K562 (cell line): ENCODE measurements at places on chromosomes 2 and 18.

DNA sequence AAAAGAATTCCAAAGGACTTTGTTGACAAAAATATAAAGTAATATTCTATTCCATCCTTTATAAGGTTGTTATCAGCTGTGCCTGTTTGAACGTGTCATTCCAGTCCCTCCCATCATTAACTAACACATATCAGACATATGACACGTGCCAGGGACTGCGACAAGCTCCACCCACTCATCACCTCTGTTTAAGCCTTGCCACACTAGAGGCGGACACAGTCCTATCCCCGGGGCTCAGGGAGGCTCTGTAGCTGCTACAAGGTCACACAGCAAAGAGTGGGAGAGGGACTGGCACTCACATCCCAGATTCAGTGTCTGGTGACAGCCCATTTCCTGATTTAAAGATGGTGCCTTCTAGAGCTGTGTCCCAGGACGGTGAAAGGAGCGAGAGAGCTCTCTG, 30.0 kb downstream of the TBC1D8 start:
- no peaks in the 10 kb centered on the region for H3K4me1 ChIP-seq
- peaks cover 22% of the 10 kb centered on the region; the same call in 1 of the 3 replicates for H3K27me3 ChIP-seq
- H3K4me3 ChIP-seq, result no peak overlapping the region
- H3K27ac ChIP-seq, result no peak overlapping the region
- H3K36me3 ChIP-seq, result no peaks in the 10 kb centered on the region
- no peak for DNase-seq

DNA sequence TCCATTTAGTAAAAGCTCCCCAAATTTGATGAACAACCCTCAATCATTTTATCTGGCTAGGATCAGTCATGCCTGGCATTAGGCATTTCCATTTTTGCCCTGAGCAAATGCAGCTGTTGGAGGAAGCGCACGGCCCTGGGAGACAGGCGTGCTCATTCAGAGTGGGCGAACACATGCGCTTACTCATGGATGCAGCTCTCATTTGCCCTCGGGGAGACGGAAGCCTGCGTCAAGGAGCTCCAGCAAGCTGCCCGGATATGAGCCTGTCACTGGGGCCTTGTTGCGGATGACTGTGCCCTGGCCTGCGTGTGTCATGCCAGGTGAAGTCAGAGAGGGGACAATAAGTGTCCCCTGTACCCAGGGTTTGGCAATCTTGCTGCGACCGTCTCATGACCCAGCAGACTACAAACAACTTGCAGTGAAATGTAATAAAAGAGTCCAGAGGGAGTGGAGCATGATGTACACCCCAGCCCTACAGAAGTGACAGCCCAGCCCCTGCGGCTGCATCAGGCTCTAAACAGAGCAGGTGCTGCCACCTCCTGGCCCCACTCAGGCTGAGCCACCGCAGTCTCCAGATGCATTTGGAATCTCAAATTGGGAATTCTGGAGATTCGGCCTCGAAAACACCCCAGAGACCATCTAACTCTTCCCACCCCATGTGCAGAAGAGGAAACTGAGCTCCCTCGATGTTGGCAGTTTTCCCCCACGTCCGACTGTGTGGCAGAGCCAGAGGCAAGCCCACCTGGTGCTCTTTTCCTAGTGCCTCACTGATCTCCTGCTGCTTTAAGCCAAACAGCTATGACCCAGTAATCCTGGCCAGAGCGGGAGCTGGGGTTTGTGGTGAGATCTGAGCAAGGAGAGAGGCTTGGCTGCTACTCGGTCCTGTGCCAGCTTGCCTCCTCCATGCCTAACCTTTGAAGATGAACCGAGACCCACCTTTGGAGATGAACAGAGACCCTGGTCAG, 105.0 kb upstream of the ALK start:
- no peaks in the 10 kb centered on the region; the same call in 1 of the 3 replicates for H3K27me3 ChIP-seq
- H3K36me3 ChIP-seq, result no peaks in the 10 kb centered on the region
- no peaks in the 10 kb centered on the region for H3K4me1 ChIP-seq
- H3K27ac ChIP-seq, result no peak overlapping the region
- no peak overlapping the region for H3K4me3 ChIP-seq

DNA sequence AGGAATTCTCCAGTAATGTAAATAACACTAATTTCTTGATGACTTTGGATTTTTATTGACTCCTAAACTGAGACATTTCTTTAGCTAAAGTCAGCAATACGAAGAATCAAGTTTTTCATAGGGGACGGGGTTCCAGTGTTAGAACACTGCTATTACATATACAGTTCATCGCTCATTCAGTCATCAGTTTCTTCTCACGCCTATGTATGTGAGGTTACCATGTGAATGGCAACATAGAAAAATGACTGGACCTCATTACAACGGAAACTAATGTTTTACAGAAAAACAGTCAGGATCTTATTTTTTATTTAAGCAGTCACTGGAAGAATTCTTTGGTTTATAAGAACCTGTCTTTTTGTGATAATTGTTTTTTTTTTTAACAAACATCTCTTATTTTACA, 56.4 kb downstream of the THADA start:
- H3K4me1 ChIP-seq, result no peaks in the 10 kb centered on the region
- H3K36me3 ChIP-seq, result peaks cover 21% of the 10 kb centered on the region; the same call in 2 of the 3 replicates
- no peak for DNase-seq
- no peak overlapping the region for H3K4me3 ChIP-seq
- no peaks in the 10 kb centered on the region for H3K27me3 ChIP-seq

GRCh38 chr2:108938077-108938710, 50.8 kb downstream of the EDAR start:
- H3K4me1 ChIP-seq, result peaks cover 2% of the 10 kb centered on the region; the same call in 1 of the 3 replicates
- no peak overlapping the region for H3K27ac ChIP-seq
- H3K4me3 ChIP-seq, result no peak overlapping the region

DNA sequence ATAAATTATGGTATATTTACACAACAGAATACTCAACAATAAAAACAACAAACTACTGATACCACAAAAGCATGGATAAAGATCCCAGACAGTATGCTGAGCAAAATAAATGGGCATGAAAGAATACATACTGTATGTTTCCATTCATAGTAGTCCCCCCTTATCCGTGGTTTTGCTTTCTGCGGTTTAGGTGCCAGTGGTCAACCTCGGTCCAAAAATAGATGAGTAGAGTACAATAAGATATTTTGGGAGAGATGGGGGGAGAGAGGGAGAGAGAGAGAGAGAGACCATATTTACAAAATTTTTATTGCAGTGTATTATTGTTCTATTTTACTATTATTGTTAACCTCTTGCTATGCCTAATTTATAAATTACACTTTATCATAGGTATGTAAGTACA, 21.0 kb upstream of the TGFA start:
- no peak for DNase-seq
- no peaks in the 10 kb centered on the region for H3K4me1 ChIP-seq
- H3K27me3 ChIP-seq, result peaks cover 2% of the 10 kb centered on the region; the same call in 1 of the 3 replicates
- no peak overlapping the region for H3K4me3 ChIP-seq
- no peak overlapping the region for H3K27ac ChIP-seq
- no peaks in the 10 kb centered on the region for H3K36me3 ChIP-seq

GRCh38 chr18:31736630-31737029, 24.1 kb downstream of the SLC25A52 start:
- no peak overlapping the region for H3K27ac ChIP-seq
- H3K4me1 ChIP-seq, result peaks cover 7% of the 10 kb centered on the region; the same call in 2 of the 3 replicates
- DNase-seq, result no peak
- no peaks in the 10 kb centered on the region for H3K27me3 ChIP-seq
- H3K4me3 ChIP-seq, result no peak overlapping the region

DNA sequence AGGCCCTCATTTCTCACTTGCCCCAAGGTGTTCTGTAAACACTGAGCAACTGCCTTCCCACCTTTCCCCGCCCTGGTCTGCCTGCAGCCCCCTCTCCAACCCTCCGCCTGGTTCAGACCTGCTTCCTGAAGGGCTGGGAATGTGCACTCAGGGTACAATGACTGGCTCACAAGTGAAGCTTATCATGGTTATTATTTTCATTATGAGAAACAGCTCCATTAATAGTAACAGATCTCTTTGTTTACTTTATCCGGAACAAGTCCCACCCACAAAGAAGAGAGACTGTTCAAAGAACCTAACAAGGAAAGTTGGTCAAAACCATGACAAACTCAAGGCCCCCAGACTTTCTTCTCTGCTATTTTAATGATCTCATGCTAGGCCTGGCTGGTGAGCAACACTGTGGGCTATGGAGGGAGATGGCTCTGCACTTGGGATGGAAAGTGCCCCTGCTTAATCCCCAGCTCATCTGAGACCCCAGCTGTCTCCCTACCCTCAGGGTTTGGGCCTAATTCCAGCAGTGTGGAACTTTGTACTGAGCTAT, 36.7 kb downstream of the ARHGAP25 start:
- no peaks in the 10 kb centered on the region for H3K27me3 ChIP-seq
- no peaks in the 10 kb centered on the region for H3K36me3 ChIP-seq
- peaks cover 90% of the 10 kb centered on the region for H3K4me1 ChIP-seq
- no peak for DNase-seq
- peak overlapping the region; percentile 19; the same call in 1 of the 3 replicates for H3K27ac ChIP-seq
- H3K4me3 ChIP-seq, result no peak overlapping the region

- H3K4me3 ChIP-seq, result no peak overlapping the region
Observed at GRCh38 chr2:190342611-190343010, 778 bp upstream of the INPP1 start.

- peaks cover 6% of the 10 kb centered on the region for H3K4me1 ChIP-seq
- no peaks in the 10 kb centered on the region for H3K36me3 ChIP-seq
- DNase-seq, result no peak
- peaks cover 52% of the 10 kb centered on the region for H3K27me3 ChIP-seq
Observed at GRCh38 chr18:48033790-48034650, 103.6 kb upstream of the SMAD2 start.

- no peaks in the 10 kb centered on the region for H3K27me3 ChIP-seq
- DNase-seq, result no peak
- no peaks in the 10 kb centered on the region for H3K36me3 ChIP-seq
- no peak overlapping the region for H3K4me3 ChIP-seq
Observed at GRCh38 chr2:221372159-221372884, 199.8 kb downstream of the EPHA4 start.

- no peak overlapping the region for H3K27ac ChIP-seq
- no peaks in the 10 kb centered on the region for H3K36me3 ChIP-seq
- no peaks in the 10 kb centered on the region for H3K4me1 ChIP-seq
- no peaks in the 10 kb centered on the region for H3K27me3 ChIP-seq
- DNase-seq, result no peak
Observed at GRCh38 chr2:127377262-127377661, 10.5 kb downstream of the MAP3K2 start.

DNA sequence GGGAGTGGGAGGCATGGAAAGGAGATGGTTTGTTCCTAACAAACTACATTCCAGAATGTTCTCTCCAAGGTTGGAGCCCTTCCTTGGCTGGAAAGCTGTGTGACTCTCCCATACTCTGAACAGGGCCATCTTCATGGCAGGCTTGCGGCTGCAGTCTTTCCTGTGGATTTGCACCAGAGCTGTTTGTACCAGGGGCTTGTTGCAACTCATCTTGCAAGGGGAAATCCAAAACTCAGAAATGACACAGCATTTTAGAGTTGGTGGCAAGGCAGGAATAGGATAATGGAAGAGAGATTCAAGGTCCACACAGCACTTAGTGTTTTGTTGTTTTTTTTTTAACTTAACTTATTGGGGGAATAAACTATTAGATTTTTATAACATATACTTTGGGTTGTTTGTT, 73.7 kb upstream of the ZNF516 start:
- no peak for DNase-seq
- no peak overlapping the region for H3K27ac ChIP-seq
- H3K27me3 ChIP-seq, result no peaks in the 10 kb centered on the region
- no peak overlapping the region for H3K4me3 ChIP-seq

DNA sequence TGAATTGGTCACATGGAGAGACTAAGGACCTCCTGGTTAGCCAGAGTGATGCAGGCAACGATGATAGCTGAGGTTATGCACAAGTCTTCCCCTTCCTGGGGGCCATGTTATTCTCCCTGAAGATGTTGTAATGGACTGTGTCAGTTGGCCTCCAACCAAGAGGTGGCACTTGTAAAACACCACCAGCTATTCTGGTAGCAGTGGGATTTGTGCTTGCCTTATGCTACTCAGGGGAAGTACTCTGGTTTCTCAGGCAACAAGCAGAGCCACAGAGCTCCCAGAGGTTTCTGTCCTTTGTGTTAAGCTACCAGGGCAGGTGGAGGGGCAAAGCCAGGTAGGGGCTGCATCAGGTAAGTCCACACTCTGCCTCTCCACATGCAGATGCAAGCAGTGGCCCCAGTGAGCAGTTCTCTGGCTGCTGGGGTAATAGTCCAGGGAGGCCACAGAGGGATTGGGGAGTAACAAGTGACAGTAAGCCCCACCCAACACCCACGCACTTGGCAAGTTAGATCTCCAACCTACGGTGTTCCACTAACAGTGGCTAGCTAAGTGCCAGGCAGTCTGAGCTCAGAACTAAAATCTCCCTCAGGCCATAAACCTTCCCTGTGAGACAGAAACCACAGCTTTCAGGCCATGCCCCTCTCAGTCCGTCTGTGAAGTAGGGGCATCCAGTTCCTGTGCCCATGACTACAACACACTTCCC, 99.7 kb downstream of the RND3 start:
- no peaks in the 10 kb centered on the region for H3K4me1 ChIP-seq
- DNase-seq, result no peak
- no peak overlapping the region for H3K27ac ChIP-seq
- H3K4me3 ChIP-seq, result no peak overlapping the region
- no peaks in the 10 kb centered on the region for H3K27me3 ChIP-seq

- no peak overlapping the region for H3K4me3 ChIP-seq
- no peaks in the 10 kb centered on the region for H3K36me3 ChIP-seq
- no peak overlapping the region for H3K27ac ChIP-seq
Observed at GRCh38 chr2:196249860-196250259, 78.5 kb upstream of the STK17B start.

GRCh38 chr2:151905963-151906632, 77.9 kb upstream of the ARL5A start:
- H3K4me3 ChIP-seq, result no peak overlapping the region
- no peak overlapping the region for H3K27ac ChIP-seq
- no peaks in the 10 kb centered on the region for H3K36me3 ChIP-seq
- peaks cover 19% of the 10 kb centered on the region; the same call in 1 of the 2 replicates for H3K27me3 ChIP-seq
- no peak for DNase-seq
- no peaks in the 10 kb centered on the region; the same call in 2 of the 3 replicates for H3K4me1 ChIP-seq

DNA sequence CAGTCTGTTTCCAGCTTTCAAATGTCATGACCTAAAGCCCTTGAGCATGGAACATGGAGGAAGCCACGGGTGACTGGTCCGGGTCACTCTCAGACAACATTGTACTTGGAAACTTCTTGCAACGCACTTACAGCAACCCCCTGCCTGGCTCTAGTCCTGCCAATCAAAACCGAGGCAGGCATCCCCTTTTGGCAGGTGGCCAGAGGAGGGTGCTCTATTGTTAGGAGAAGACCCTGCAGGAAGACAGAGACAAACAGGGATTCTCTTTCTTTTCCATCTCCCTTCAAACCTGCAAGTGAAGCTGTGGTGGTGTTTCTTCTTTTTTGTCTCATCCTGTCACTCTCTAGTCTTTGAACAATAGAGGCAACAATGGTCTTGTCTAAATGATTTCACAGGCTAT, 667.2 kb downstream of the ZEB2 start:
- H3K4me3 ChIP-seq, result no peak overlapping the region
- no peaks in the 10 kb centered on the region for H3K36me3 ChIP-seq
- no peaks in the 10 kb centered on the region for H3K4me1 ChIP-seq
- H3K27me3 ChIP-seq, result no peaks in the 10 kb centered on the region
